NCI-H2227 treated with DMSO at 0.1 percent for 48 hours (cell line): ENCODE measurements at places on chromosomes 1 and 21.

GRCh38 chr1:181588631-181589030 is 105.3 kb downstream of the CACNA1E start:
- no peak for DNase-seq

GRCh38 chr1:7186382-7187111 is 401.3 kb downstream of the CAMTA1 start:
- no peak for DNase-seq

- no peak for DNase-seq
These were observed 57.3 kb downstream of the SIK1 start for GRCh38 chr21:43369596-43370090.

- no peak for DNase-seq
These were observed 26.1 kb downstream of the SLC6A17 start for GRCh38 chr1:110176299-110176956.

GRCh38 chr1:180501865-180502360 is 464 bp downstream of the ACBD6 start:
- DNase-seq: no peak

- DNase-seq: no peak
These were observed 25.3 kb upstream of the VAMP3 start for GRCh38 chr1:7745783-7746182.

DNA sequence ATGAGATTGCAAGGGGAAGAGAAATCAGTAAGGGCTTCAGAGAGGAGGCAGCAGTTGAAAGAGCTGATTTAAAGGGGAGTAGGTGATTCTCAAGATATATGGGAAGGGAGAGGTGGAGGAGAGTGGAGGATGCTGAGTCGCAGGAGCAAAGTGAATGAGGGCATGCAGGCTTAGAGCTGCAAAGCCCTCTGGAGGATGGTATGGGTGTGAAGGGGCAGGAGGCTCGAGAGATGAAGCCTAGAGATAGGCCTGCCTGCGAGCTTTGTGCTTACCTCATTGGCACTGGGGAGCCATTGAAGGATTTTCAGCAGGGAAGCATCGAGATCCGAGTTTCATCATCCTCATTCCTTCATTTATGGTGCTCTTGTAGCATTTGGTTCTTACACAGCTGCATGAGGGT is 15.8 kb upstream of the SH2D2A start:
- no peak for DNase-seq

DNA sequence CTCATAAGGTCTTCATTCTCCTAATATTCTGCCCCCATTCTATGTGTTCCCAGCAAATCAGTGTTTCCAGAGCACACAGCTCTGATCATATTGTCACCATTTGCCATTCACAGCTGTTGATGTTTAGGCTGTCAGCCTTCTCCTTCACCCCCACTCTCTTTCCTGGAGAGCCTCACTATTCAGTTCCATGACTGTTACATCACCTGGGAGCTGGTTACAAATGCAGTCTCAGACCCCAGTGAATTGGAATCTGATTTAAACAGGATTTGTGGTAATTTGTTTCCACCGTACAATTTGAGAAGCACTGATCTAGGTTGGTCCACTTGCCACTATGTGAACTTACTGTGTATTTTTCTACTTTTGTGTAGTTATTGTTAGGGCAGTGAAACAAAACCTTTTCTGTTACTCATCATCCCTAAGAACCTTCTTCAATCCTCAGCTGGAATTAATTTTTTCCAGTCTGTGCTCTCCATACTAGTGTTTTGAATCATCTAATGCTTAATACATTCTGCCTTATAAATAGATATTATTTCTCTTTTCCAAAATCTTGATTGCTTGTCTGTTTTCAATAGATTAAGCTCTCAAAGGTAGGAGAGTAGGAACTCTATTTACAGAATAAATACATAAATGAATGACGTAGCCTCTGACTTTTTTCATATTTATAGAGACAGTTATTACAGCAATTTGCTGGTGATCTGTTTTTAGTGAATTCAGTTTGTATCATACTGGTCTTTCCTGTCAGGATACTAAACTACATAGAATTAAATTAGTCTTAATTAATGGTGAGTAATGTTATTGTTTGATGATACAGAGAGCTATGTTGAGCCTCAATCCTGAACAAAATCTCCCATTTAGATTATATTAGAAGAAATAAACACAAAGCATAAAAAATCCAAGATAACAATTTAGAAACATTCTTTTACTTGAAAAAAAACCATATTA is 8.1 kb downstream of the SNX7 start:
- DNase-seq: no peak

GRCh38 chr1:171113382-171113781 is 22.7 kb downstream of the FMO3 start:
- DNase-seq: no peak

DNA sequence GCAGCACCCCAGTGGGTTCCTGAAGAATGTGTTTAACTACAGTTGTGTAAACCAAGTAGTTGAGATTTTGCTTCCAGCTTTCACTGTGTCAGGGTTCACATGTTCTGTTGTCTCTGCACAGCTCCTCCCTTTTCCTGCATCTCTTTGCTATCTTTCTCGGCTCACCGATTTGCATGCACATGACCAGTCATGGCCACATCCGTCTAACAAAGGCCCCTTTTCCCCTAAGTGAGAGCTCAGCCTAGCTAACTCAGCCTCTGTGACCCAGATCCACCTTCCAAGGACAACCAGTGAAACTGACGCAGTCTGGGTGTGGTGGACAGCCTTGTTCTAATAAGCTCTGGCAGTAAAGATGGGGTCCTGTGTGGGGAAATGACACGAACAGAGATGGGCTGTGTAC is 101.1 kb downstream of the ZP4 start:
- DNase-seq: no peak

- DNase-seq: no peak
These were observed 4.6 kb downstream of the DR1 start for GRCh38 chr1:93350322-93350721.

- DNase-seq: peak; percentile 50
These were observed 20.1 kb downstream of the FAAP20 start for GRCh38 chr1:2174348-2175054.

GRCh38 chr1:181405584-181405983 is 77.7 kb upstream of the CACNA1E start:
- DNase-seq: no peak

- no peak for DNase-seq
These were observed 2.5 kb upstream of the SLC6A9 start for GRCh38 chr1:44033756-44034155.

DNA sequence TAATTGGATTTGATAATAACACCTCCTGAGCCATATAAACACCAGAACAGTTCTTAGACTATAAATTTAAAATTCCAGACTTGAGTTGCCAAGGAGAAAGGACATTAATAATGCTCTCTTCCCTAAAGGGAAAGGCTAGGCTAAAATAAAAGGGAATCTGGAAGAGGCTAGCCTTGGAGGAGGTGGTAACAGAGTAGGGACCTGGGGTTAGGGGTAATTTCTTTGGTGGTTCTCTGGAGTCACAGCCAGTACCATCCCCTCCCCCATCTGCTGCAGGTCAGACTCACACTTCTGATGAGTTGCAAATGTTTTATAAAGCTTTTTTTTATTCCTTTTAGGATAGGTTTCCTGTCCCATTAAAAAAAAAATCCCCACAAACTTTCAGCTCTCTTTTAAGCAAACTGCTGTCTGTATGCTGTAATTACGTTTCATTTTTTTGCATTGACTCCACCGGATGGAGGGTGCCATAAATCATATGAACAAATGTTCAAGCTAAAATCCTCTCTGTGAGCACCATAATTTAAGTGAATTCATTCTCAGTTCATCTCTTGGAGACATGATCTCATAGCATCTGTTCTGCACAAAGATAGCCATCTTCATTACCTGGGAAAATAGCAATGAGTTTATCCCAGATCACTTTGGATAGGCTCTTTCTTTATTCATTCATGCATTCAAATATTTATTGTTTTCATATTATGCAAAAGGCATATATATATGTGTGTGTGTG is 379.6 kb downstream of the TTLL7 start:
- peak; percentile 31 for DNase-seq

GRCh38 chr1:22799971-22800370 is 89.3 kb downstream of the EPHB2 start:
- DNase-seq: no peak
